ENCODE measurements at places on chromosomes 3 and 15.

- no peak for DNase-seq
These were observed 39.6 kb downstream of the GPR160 start for GRCh38 chr3:170077361-170077760.

GRCh38 chr15:74489518-74490338 is 28.8 kb upstream of the UBL7 start:
- no peak for DNase-seq

GRCh38 chr15:70032509-70032908 is 65.2 kb downstream of the TLE3 start:
- no peak for DNase-seq

DNA sequence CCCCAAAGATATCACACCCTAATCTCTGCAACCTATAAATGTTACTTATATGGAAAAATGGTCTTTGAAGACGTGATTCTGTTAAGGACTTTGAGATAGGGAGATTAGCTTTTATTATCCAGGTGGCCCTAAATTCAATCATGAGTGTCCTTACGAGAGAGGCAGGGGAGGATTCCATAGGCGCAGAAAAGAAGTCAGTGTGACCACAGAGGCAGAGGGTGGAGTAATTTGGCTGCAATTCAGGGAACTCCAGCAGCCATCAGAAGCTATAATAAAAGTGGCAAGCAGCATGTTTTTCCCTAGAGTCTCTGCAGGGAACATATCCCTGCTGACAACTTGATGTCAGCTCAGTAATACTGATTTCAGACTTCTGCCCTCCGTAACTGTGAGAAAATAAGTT is 315.2 kb upstream of the ROBO2 start:
- DNase-seq: no peak

GRCh38 chr3:64642327-64643151 is 45.3 kb downstream of the ADAMTS9 start:
- DNase-seq: no peak

DNA sequence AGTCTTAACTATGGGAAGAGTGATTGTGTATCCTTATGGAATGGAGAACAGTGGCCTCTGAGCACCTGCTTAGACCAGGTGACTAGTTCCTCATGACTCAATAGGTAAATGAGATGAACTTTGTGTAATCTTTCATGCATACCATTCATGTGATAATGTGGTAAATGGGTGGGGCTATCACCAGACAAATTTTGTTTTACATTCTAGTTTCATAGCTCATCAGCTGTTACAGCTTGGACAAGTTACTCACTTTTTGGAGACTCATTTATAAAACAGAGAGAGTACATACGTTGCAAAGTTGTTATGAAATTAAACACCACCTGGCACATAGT is 103.7 kb upstream of the TGFBR2 start:
- DNase-seq: no peak

DNA sequence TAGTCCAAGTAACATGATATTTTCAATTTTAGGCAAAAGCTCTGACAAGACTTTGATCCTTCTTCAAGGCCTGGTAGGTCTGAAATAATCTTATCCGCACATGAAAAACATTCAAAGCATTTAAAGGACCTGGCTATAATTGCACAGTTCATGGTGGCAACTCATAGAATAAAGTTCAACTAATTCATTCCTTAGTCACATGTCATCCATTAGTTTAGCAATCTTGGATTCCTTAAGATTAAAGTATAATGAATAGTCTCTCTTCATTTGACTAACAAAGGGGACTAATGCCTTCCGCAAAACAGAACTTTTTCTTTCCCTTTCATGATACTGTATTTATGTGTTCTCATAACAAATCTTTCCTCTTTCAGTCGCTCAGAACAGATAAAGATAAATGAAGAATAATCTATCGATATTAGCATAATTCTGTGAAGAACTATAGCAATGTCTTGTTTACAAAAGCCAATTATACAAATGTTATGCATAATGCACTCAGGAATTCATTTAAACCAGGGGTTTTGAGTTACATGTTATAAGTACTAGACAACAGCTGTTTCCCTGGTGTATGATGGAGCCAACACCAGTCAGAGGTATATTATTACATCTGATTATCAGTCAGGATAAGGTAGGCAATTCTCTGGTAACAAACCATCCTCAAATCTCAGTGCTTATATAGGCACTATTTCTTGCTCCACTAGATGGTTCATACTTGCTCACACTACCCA is 172.5 kb downstream of the POTEB3 start:
- no peak for DNase-seq

- no peak for DNase-seq
These were observed 28.5 kb upstream of the POLG start for GRCh38 chr15:89363133-89363532.

- DNase-seq: no peak
These were observed 193.9 kb downstream of the ZNF621 start for GRCh38 chr3:40718681-40719080.

All from GOT3 (cell line).